ENCODE measurements at places on chromosomes 5 and 9. TPM values are rescaled to one million over a fixed set of nuclear protein-coding genes. Genes with fewer than 3 reads are reported as not detected.

GRCh38 chr9:87889882-87890252, 7.2 kb downstream of the SPATA31E1 start:
- no peak for DNase-seq

DNA sequence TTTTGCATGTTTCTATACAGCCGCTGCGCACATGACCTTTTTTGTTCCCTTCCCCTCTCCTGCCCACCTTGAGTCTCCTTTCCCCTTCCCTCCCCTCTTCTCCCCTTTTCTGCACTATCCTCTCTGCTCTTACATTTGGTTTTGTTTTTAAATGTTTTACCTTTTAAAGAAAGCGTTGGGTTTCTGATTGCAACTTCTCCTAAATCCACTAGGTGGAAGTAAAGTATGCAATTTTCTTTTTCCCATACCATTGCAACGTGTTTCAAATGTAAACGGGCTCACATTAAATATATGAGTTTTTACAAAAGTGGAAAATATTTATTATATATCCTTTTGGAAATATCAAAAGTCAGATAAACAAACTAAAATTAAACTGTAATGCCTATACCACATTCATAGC, 500.9 kb downstream of the DIRAS2 start:
- DNase-seq: no peak

GRCh38 chr5:30725073-30725472, 468.4 kb upstream of the CDH6 start:
- no peak for DNase-seq

The STPG3 gene
- 0.48 TPM for total RNA-seq

The SPINK4 gene
- not detected for total RNA-seq

The PAEP gene
- not detected for total RNA-seq

Data from activated T-helper 2 cell treated with anti-CD3 and anti-CD28 coated beads, Interferon-gamma antibody, Interleukin-2, Interleukin-4, amounts not matched to agents 10 μg/mL and 5 μg/mL and 100 μg/mL, durations not matched to agents 14 hours and 24 hours and 36 hours (primary cell).